Fibroblast of the aortic adventitia (primary cell): ENCODE measurements at places on chromosomes 16 and 17. TPM values are rescaled to one million over a fixed set of nuclear protein-coding genes. Genes with fewer than 3 reads are reported as not detected.

The GAST gene
- not detected in 2 replicates for total RNA-seq

The HYDIN gene
- total RNA-seq: 0.65 and 1.5 TPM in 2 replicates

The PROCA1 gene
- total RNA-seq: 0.49 and 1.5 TPM in 2 replicates

The UTP4 gene
- total RNA-seq: 19.5 and 29.3 TPM in 2 replicates
